ENCODE measurements at places on chromosomes 12 and 14. TPM values are rescaled to one million over a fixed set of nuclear protein-coding genes. Genes with fewer than 3 reads are reported as not detected.

The LAG3 gene
- 169 TPM for total RNA-seq

The PLEKHH1 gene
- 1.9 TPM for total RNA-seq

The LMO3 gene
- not detected for total RNA-seq

The OSBPL8 gene
- 69.8 TPM for total RNA-seq

The EML5 gene
- 6.2 TPM for total RNA-seq

The DPF3 gene
- total RNA-seq: 0.39 TPM

The FGF6 gene
- total RNA-seq: not detected

The SLCO1B1 gene
- not detected for total RNA-seq

The HPD gene
- not detected for total RNA-seq

The RPL10L gene
- total RNA-seq: not detected

The CAPZA3 gene
- not detected for total RNA-seq

The APOF gene
- not detected for total RNA-seq

The KCNH3 gene
- 1.3 TPM for total RNA-seq

The FLRT2 gene
- not detected for total RNA-seq

The SIX6 gene
- total RNA-seq: not detected
